IPS DF 6.9 (cell line): ENCODE measurements at places on chromosomes 5 and 9.

GRCh38 chr9:34347800-34348158 lies 18.4 kb downstream of the NUDT2 start:
- no peak overlapping the region for H3K27ac ChIP-seq
- H3K4me3 ChIP-seq = no peak overlapping the region
- H3K36me3 ChIP-seq = no peaks in the 10 kb centered on the region
- no peaks in the 10 kb centered on the region for H3K4me1 ChIP-seq
- DNase-seq = no peak

- H3K27me3 ChIP-seq = no peaks in the 10 kb centered on the region
- DNase-seq = no peak
- no peak overlapping the region for H3K4me3 ChIP-seq
- no peaks in the 10 kb centered on the region for H3K36me3 ChIP-seq
Observed at GRCh38 chr5:33321026-33321425, 119.7 kb upstream of the TARS1 start.

GRCh38 chr5:151171529-151171928 lies 13.9 kb upstream of the ANXA6 start:
- H3K4me3 ChIP-seq = no peak overlapping the region
- no peak overlapping the region for H3K27ac ChIP-seq
- H3K36me3 ChIP-seq = no peaks in the 10 kb centered on the region
- peaks cover 2% of the 10 kb centered on the region; the same call in 1 of the 2 replicates for H3K4me1 ChIP-seq

- H3K36me3 ChIP-seq = no peaks in the 10 kb centered on the region
- no peak overlapping the region for H3K4me3 ChIP-seq
- no peak for DNase-seq
- no peaks in the 10 kb centered on the region for H3K4me1 ChIP-seq
- no peak overlapping the region for H3K27ac ChIP-seq
- no peaks in the 10 kb centered on the region for H3K27me3 ChIP-seq
Observed at GRCh38 chr5:158233735-158234322, 374.9 kb upstream of the CLINT1 start.

- no peak overlapping the region for H3K27ac ChIP-seq
- peaks cover 32% of the 10 kb centered on the region for H3K36me3 ChIP-seq
- no peaks in the 10 kb centered on the region for H3K27me3 ChIP-seq
- H3K4me1 ChIP-seq = no peaks in the 10 kb centered on the region
- H3K4me3 ChIP-seq = no peak overlapping the region
Observed at GRCh38 chr9:136925414-136926153, 19.0 kb downstream of the FBXW5 start.

- H3K27me3 ChIP-seq = no peaks in the 10 kb centered on the region
- no peak overlapping the region for H3K27ac ChIP-seq
- H3K36me3 ChIP-seq = no peaks in the 10 kb centered on the region
- H3K4me1 ChIP-seq = peaks cover 1% of the 10 kb centered on the region; the same call in 1 of the 2 replicates
- H3K4me3 ChIP-seq = no peak overlapping the region
Observed at GRCh38 chr9:124622882-124623281, 115.7 kb upstream of the NR5A1 start.

GRCh38 chr5:5752844-5753243 lies 330.4 kb downstream of the ICE1 start:
- H3K27me3 ChIP-seq = no peaks in the 10 kb centered on the region
- H3K27ac ChIP-seq = no peak overlapping the region
- no peak overlapping the region for H3K4me3 ChIP-seq
- DNase-seq = no peak
- peaks cover 1% of the 10 kb centered on the region; the same call in 1 of the 2 replicates for H3K4me1 ChIP-seq
- no peaks in the 10 kb centered on the region for H3K36me3 ChIP-seq

DNA sequence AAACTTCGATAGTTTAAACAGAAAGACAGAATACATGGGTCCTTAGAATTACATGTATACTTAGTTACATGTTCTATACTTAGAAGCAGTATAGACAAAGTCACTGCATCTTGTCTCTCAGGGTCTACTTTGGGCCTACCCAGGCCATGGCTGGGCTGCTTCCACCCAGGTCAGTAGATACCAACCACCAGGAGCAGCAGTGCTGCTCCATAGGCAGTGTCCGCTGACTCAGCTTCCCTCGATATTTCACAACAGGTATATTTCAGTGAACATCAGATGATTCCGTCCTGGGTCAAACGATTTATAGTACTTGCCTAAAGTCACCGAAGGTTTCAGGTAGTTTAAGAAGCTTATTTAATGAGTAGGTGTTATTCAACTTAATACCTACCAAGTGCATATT lies 18.0 kb downstream of the IARS1 start:
- no peaks in the 10 kb centered on the region for H3K4me1 ChIP-seq
- no peaks in the 10 kb centered on the region for H3K27me3 ChIP-seq
- H3K36me3 ChIP-seq = peaks cover 48% of the 10 kb centered on the region
- no peak overlapping the region for H3K4me3 ChIP-seq
- H3K27ac ChIP-seq = no peak overlapping the region

DNA sequence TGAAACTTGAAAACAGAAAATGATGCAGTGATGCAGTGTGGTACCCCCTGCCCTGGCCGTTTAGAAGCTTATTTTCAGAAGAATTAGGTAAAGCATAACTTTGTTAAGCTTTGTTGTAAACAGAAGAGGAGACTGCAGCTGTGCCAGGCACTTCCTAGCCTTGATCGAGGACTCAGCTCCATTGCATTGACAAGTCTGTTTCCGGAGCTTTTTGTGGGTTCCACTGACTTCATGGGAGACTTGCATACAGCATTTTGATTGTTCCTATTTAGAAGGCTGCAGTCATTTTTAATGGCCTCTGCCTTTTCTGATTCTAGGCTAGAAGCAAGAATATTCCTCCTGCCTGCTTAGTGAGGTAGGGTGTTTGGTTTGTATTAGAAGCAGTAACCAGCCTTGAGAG lies 12.3 kb downstream of the MVB12B start:
- no peaks in the 10 kb centered on the region for H3K27me3 ChIP-seq
- no peak overlapping the region for H3K4me3 ChIP-seq
- no peak for DNase-seq

DNA sequence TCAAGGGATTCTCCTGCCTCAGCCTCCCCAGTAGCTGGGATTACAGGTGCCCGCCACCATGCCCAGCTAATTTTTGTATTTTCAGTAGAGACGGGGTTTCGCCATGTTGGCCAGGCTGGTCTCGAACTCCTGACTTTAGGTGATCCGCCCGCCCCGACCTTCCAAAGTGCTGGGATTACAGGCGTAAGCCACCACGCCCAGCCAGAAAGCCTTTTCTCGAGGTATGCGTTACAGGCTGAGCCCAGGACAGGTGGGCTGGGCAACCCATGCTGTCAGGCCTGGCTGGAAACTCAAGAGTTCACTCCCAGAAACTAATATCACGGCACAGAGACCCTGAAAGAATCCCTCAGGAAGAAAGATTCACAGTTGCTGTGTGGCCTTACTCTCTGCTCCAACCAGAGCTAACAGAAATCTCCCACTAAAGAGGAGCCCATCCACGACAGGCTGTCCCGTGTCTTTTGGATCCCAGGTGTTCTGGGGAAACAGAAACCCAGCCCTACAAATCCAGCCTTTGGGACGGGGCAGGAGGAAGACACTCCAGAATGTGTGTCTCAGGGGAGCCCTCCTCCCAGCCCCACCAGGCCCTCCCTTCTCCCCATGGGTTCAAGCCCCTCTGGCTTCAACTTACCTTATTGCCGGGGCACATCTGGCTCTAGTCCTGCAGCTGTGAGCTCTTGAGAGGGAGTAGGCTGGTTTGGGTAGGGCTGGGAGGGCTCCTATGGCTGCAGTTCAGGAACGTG lies 400 bp downstream of the TIFAB start:
- H3K4me3 ChIP-seq = no peak overlapping the region
- no peaks in the 10 kb centered on the region; the same call in 1 of the 2 replicates for H3K4me1 ChIP-seq
- H3K27ac ChIP-seq = no peak overlapping the region
- no peak for DNase-seq
- no peaks in the 10 kb centered on the region for H3K36me3 ChIP-seq

- H3K27ac ChIP-seq = no peak overlapping the region
- no peaks in the 10 kb centered on the region for H3K36me3 ChIP-seq
- DNase-seq = no peak
- H3K4me1 ChIP-seq = peaks cover 11% of the 10 kb centered on the region; the same call in 1 of the 2 replicates
- H3K4me3 ChIP-seq = no peak overlapping the region
- H3K27me3 ChIP-seq = no peaks in the 10 kb centered on the region
Observed at GRCh38 chr9:106869458-106869857, 6.5 kb downstream of the ZNF462 start.

- no peak for DNase-seq
- no peak overlapping the region for H3K4me3 ChIP-seq
- no peaks in the 10 kb centered on the region for H3K36me3 ChIP-seq
- no peaks in the 10 kb centered on the region for H3K4me1 ChIP-seq
- no peak overlapping the region for H3K27ac ChIP-seq
- H3K27me3 ChIP-seq = no peaks in the 10 kb centered on the region
Observed at GRCh38 chr5:8114597-8115266, 245.8 kb downstream of the MTRR start.

DNA sequence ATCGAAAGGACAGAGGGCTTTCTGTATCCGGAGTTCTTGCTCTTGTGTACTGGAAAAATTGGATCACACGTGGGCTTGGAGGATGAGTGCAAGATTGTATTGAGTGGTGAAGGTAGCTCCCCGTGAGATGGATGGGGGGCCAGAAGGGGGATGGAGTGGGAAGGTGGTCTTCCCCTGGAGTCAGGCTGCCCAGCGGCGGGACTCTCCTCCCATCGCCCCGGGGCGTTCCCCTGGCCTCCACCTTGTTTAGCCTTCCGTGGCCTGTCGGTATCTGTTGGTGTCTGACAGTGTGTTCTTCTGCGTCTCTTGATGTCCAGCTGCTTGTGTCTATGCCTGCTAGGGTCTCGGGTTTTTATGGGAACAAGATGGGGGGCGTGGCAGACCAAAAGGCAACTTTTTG lies 54.6 kb upstream of the GABRA6 start:
- H3K4me1 ChIP-seq = no peaks in the 10 kb centered on the region
- H3K4me3 ChIP-seq = no peak overlapping the region
- no peak overlapping the region for H3K27ac ChIP-seq
- no peaks in the 10 kb centered on the region for H3K27me3 ChIP-seq

- no peaks in the 10 kb centered on the region for H3K27me3 ChIP-seq
- no peak overlapping the region for H3K27ac ChIP-seq
- H3K4me1 ChIP-seq = peaks cover 3% of the 10 kb centered on the region; the same call in 1 of the 2 replicates
- no peak overlapping the region for H3K4me3 ChIP-seq
Observed at GRCh38 chr9:91560301-91560700, 136.7 kb upstream of the NFIL3 start.

GRCh38 chr5:148861088-148861487 lies 34.7 kb downstream of the ADRB2 start:
- no peaks in the 10 kb centered on the region for H3K36me3 ChIP-seq
- H3K27ac ChIP-seq = no peak overlapping the region
- H3K4me1 ChIP-seq = no peaks in the 10 kb centered on the region
- H3K4me3 ChIP-seq = no peak overlapping the region
- DNase-seq = no peak
- H3K27me3 ChIP-seq = no peaks in the 10 kb centered on the region

DNA sequence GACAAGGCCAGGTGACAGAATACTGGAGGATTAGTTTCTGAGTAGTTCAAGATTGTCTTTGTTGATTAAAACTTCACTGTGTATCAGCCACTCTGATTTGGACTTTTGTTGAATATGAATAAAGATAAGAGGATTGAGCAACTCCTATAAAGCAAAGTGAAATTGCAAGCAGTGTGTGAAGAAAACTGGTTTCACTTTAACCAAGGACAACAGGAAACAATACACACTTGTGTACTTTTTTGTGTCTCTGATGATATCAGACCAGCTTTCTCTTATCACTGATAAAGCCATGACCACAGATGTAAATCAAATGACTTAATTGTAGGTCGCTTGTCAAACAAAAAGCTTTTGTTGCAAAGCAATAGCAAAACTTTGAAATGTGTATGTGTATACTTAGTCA lies 268.6 kb downstream of the FER start:
- no peaks in the 10 kb centered on the region for H3K4me1 ChIP-seq
- H3K27me3 ChIP-seq = no peaks in the 10 kb centered on the region
- no peaks in the 10 kb centered on the region for H3K36me3 ChIP-seq
- H3K27ac ChIP-seq = no peak overlapping the region
- no peak for DNase-seq

GRCh38 chr5:148585988-148586387 lies 68.3 kb downstream of the HTR4 start:
- H3K4me1 ChIP-seq = no peaks in the 10 kb centered on the region
- H3K27ac ChIP-seq = no peak overlapping the region
- H3K4me3 ChIP-seq = no peak overlapping the region
- no peaks in the 10 kb centered on the region for H3K36me3 ChIP-seq

DNA sequence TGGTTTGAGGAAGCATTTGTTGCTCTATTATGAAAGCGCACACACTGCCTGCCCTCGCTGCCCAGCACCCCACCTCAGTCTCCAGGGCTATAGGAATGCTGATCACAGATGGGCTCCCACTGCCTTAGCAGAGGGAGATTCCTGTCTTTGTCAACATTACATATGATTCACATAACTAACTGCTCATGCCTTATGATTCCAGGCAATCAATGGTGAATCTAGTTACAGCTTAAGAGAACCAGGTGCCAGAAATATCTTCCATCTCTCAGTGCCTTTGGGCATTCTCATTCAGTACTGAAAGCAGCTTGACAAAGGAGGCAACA lies 458.9 kb upstream of the C9orf72 start:
- DNase-seq = no peak
- no peaks in the 10 kb centered on the region for H3K27me3 ChIP-seq
- no peaks in the 10 kb centered on the region for H3K36me3 ChIP-seq
- H3K4me3 ChIP-seq = no peak overlapping the region
- H3K4me1 ChIP-seq = 0 out of 2 replicates have a peak, but pooled peaks cover 1% of the 10 kb centered on the region

GRCh38 chr5:4661836-4662235 lies 478.3 kb upstream of the ADAMTS16 start:
- no peak overlapping the region for H3K4me3 ChIP-seq
- no peaks in the 10 kb centered on the region for H3K4me1 ChIP-seq
- H3K27ac ChIP-seq = no peak overlapping the region
- no peak for DNase-seq

GRCh38 chr5:135985951-135986350 lies 31.2 kb upstream of the LECT2 start:
- DNase-seq = no peak
- H3K4me1 ChIP-seq = no peaks in the 10 kb centered on the region
- no peak overlapping the region for H3K27ac ChIP-seq
- no peaks in the 10 kb centered on the region for H3K27me3 ChIP-seq

DNA sequence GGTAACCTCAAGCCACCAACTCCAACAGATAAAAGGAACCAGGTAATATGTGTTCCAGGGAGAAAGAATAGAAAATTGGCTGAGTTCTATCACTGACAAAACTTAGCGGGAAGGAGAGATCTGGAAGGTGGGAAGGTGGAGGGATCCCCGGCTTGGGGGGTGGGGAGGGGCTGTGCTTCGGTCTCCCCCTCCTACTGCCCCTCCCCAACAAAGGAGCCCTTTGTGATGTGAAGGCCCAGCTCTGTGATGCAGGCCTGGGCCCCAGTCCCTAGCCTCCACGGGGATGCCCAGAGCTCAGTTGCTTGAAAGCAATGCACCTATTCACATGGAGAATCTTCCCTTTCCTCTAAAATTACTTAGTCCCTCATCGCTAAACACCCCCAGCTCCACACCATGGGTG lies 4.4 kb upstream of the ZNF484 start:
- no peaks in the 10 kb centered on the region for H3K36me3 ChIP-seq
- H3K4me1 ChIP-seq = peaks cover 5% of the 10 kb centered on the region
- no peak for DNase-seq
- no peaks in the 10 kb centered on the region; the same call in 1 of the 2 replicates for H3K27me3 ChIP-seq
